ENCODE measurements at places on chromosomes 3 and 15. TPM values are rescaled to one million over a fixed set of nuclear protein-coding genes. Genes with fewer than 3 reads are reported as not detected.

- no peak for DNase-seq
Observed at GRCh38 chr3:100106531-100107141, 7.7 kb downstream of the FILIP1L start.

DNA sequence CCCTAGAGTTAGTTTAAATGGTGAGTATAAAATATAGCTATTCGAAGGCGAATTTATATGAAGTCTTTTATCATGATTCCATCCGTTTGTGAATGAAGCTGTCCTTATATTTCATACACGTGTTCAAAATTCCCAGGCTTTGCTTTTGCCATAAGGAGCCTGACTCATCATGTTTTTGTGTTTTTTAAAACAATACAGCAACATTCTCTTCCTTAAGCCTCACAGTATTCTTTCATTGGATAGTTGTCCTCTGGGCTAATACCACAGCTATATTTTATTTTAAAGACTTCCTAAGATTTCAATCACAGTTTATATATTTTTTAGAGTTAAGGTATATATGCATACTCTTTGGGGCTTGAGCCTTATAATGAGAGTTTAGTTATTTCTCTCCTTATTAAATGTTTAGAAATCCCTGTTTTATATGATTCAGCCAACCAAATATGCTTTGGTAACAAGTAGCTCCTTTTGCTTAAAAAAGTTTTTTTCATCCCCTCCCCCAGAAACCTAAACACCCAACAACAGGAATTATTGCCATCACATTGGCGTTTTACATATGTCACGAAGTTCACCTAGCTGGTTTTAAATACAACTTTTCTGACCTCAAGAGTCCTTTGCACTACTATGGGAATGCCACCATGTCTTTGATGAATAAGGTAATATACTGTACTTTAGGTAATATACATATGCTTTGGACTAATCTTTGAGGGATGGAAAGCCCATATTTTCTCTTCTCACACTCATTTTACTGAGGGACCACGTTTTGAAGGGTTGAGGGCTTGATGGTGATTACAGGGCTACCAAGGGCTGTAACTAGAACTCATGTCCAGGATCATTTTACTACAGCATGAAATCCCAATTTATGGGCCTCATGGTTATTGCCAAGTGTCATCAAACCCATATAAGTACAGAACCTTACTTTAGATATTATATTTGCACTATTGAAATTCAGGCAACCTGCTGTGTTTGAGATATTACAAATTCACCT lies 28.5 kb downstream of the ST3GAL6 start:
- no peak for DNase-seq

Gene MINAR1
- total RNA-seq = 0.52 TPM

GRCh38 chr3:79162653-79163052 lies 605.1 kb downstream of the ROBO1 start:
- no peak for DNase-seq

DNA sequence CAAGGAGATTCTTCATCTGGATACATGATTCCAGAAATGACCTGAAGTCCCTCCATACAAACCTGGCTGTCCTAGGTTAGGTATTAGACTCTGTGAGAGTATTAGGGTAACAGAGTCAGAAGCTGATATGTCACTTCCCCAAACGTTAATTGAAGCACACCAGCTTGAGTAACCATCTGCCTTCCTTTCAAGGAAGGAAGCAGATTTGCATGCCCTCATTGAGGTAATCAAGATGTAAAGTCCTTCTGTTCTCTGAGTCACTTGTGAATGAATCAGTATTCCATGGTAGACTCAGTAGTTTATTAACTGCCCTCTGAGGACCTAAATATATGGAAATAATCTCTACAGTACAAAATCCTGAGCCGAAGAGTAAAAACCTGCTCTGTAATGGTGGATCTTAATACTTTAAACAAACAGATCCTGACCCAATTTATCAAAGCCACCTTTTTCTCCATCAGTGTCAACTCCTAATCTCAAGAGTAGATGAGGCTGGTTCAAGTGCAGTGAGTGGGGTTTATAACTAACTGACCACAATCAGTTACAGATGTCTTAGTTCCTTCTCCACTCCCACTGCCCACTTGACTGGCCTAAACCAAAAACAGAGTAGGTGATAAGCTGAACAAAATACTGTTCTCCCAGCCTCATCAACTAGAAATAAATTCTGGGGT lies 246.2 kb upstream of the CHRM5 start:
- DNase-seq = peak; percentile 55

GRCh38 chr3:194487289-194488054 lies 670 bp upstream of the ATP13A3 start:
- DNase-seq = no peak

DNA sequence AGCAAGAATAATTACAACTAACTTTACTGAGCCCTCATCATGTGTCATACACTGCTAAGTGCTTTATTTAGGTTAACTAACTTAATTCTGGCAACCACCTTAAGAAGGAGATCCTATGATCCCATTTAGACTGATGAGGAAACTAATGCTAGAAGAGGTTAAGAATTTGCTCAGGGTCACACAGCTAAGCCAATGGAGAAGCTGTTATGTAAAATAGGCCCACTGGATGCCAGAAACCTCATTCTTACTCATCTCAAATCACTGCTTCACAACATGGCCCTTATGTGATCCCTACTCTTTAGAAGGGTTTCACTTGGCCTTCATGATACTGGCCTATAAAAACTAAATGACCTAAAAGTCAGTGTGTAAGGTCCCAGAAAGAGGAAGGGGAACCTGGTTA lies 41.2 kb downstream of the IMPG2 start:
- peak; percentile 13 for DNase-seq

Gene IL5RA
- not detected for total RNA-seq

DNA sequence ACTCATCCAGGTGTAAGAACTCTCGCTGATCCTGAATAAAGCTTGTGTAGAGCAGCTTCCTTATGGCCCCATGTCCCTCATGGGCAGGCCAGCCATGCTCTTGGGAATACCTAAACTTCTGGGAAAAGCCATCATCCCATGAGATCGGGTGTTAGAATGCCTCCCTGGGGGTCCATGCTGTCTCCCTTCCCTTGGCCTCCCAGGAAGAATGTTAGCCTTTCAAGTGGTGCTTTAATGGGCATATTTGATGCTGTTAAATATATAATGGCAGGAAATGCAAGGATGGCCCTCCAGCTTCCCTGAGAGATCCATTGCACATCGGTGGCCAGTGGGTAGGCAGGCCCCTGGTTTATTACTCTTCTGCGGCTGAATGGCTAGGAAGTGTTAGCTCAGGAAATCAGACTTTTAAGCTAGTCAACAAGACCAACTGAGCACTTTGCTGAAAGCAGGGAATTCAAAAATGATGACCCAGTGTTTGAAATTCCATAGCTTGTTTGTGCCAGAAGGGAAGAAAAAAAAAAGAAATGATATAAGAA lies 60.5 kb upstream of the LRTM1 start:
- no peak for DNase-seq

GRCh38 chr3:55452886-55453285 lies 34.2 kb downstream of the WNT5A start:
- no peak for DNase-seq

Gene SAXO2
- total RNA-seq = not detected

- peak; percentile 34 for DNase-seq
Observed at GRCh38 chr3:59115364-59116232, 65.8 kb upstream of the CFAP20DC start.

- no peak for DNase-seq
Observed at GRCh38 chr15:71808311-71809020, 1.9 kb upstream of the NR2E3 start.

DNA sequence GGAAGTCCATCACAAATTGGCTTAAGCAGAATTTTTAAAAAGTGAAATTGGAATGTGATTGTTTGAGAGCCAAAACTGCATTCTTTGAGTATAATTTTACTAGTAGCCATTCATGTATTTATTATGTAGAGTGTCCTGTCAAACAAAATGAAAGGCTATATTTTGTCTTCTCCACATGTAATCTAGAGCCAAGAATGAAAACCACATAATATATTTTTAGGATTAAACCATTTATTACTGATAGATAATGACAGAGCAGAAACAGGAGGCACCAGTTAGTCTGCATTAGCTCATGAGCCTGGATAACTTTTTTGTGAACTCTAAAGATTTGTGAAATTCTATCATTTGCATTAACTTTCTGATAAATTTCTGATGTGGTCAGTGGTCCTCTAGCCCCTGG lies 130.2 kb downstream of the FILIP1L start:
- DNase-seq = no peak

DNA sequence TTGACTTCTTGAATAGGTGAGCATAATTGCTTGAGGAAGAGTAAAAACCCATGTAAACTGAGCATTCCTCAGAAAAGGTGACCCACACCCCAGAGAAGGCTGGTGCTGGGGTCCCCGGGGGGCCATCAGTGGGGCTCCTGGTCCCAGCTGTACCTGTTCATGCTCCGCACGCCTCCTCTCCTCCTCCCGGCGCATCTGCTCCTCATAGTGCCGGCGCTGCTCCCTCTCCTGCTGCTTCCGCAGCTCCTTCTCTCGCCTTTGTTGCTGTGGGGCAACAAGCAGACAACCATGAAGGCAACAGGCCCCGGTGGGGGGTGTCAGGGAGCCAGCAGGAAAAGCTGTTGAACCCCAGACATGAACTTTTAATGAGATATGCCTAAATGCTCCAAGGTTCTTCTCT lies 113.7 kb upstream of the SLC2A2 start:
- DNase-seq = no peak

Gene XCR1
- 0.06 TPM for total RNA-seq

GRCh38 chr3:62007036-62007435 lies 366.3 kb downstream of the FEZF2 start:
- no peak for DNase-seq

GRCh38 chr3:160618363-160618762 lies 53.0 kb upstream of the KPNA4 start:
- no peak for DNase-seq

- no peak for DNase-seq
Observed at GRCh38 chr3:152860736-152861135, 25.8 kb downstream of the P2RY1 start.

Gene FRMD5
- 3.2 TPM for total RNA-seq

GRCh38 chr3:20822251-20822650 lies 636.2 kb upstream of the SGO1 start:
- DNase-seq = no peak

DNA sequence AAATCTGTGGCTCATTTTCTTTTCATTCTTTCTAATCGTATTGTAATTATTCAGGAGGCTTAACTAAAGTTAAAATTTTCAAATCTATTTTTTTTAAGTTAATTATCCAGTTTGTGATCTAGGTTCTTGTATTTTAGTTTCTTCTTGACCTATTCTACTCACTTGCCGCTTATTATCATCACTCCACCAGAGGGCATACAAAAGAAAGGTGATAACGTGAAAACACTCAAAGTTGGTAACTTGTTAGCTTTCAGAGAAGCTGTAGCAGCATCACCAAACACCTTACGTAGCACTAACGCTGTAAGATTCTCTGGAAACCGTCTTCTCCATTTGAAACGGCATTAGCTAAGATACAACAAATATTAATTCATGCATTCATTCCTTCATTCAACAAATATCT lies 4.8 kb downstream of the GNB4 start:
- peak; percentile 50 for DNase-seq

DNA sequence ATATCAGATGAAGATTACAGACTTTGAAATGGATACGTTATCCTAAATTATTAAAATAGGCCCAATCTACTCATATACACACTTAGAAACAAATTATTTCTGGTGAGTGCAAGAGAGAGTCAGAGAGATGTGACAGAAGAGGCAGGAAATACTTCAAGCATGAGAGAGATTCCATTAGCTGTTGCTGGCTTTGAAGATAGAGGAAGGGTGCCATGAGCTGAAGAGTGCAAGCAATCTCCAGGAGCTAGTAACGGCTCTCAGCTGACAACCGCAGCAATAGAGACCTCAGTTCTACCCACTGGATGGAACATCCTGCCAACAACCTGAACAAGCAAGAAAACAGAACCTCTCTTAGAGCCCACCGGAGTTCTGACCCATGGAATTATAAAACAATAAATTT lies 270.7 kb upstream of the SLITRK3 start:
- DNase-seq = no peak

GRCh38 chr3:61239871-61240270 lies 11.4 kb downstream of the FHIT start:
- DNase-seq = no peak

DNA sequence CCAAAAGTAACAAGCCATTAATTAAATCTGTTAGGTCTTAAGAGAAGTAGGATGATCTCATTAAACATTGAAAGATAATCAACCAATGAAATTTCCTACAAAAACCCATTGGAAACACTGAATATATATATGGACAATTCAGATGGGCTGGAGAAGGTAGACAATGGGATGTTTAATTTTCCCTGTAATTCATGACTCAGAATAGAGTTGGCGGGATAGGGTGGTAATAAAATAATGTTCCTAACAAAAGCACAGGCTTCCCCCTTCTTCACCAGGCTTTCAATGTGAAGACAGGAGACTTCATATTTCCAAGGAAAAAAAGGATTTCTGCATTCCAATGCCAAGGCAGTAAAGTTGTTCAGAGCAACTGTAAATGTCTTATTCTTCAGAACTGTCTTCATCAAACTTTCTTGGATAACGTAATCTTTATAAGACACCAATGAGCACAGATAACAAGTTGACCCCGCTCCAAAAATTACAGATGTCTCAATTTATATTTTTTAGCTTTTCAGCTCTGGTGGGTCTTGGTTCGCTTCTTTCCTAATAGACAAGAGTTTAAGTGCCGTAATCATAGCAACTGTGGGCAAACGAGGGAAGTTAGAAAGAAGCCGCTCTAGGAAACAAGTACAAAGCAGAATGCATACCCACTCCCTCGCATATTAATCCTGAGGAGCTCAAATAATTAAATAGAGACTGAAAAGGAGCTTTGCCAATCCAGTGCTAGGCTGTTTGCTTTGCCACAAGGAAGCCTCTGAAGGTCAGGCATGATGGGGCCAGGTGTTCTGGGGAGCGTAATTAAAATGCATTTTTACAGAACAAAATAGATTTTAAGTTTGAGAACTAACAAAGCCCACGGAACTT lies 377.0 kb downstream of the FOXP1 start:
- DNase-seq = no peak

Gene PRTG
- 4.7 TPM for total RNA-seq

Gene GRAMD1C
- 2.2 TPM for total RNA-seq

DNA sequence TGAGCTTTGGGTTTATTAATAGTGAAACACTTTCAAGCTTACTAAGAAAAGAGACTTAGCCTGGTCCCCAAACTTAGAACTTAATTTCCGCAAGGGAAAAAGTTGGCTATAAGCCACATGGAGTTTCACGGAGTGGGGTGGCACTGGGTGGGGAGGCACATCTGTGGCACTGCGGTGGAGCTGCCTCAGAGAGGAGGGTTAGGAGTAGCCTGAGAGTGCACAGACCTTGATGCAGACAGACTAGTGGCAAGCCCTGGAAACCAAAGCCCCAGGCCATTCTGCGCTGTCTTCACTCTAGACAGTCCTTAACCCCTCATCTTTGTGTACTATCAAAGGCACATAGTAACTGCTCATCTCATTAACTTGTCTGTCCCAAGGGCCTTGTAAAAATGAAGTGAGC lies 22.0 kb downstream of the CXCR6 start:
- no peak for DNase-seq

DNA sequence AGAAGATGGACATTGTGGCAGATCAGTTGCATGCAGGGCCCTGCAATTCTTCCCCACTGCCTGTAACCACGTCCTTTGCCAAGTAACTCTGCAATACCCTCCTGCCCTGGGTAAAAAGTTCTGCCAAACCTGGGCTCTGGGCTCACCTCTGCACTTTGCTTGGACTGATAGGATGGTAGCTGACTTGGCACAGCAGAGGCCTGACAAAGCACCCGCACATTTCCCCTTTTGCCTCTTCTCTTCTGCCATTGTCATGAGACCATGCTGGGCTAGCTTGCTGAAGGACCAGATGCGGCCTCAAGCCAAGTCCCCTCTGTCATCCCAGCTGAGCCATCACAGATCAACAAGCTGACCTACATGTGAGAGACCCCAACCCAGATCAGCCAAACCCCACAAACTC lies 122.4 kb downstream of the SMAD6 start:
- no peak for DNase-seq

Gene ESYT3
- total RNA-seq = 1.0 TPM

Gene CALML4
- total RNA-seq = 2.2 TPM

All from LHCN-M2 (cell line).